ENCODE measurements at places on chromosomes 4 and X.

DNA sequence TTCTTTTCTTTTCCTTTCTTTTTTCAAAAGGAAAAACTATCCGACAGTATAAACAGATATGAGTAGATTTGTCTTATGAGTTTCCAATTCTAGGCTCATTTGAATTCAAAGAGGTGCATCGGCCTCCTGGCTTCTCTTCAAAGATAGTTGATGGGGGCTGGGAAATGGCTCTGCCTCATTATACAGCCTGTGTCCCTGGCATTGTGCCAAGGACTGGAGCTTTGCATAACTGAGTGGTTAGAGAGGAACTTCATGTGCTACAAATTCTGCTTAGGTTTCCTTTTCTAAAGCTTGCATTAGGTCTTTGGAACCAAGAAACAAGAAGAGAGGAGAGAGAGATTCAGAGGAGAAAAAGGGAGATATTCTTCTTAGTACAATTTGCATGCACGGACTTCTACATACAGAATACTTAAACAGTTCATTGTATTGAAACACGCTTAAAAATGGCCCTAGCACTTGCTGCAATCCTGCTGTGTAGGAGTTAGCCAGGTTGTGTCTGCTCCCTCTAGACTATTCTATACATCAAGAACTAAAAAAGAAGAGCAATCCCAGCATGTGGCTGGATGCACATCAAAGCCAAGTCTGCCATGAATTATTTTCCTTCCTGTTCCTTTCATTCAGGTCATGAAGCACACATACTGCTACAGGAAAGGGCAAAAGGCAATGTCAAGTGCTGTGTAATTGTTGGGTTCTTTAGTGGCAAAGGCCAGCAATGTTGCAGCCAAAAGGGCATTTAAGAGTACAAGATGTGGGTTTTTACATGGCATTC is 70.9 kb downstream of the INTS12 start:
- DNase-seq, result no peak

GRCh38 chrX:120614816-120615215 is 10.9 kb downstream of the MCTS1 start:
- no peak for DNase-seq

DNA sequence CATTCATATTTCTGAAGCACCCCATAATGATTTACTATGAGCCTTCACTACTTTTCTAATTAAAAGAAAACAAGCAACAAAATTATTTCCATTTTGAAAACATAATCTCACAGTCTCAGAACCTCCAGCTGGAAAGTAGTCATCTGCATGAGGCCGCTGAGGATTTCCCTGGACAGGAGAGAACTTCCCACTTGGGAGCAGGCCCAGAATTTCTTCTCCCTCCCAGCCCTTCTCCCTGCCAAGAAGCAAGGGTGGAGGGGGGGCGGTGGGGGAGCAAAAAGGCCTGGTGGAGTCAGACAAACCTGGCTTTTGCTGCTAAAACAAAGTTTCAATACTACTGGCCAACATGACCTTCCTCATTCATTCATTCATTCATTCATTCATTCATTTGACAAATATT is 167.3 kb downstream of the PJA1 start:
- DNase-seq, result no peak

GRCh38 chrX:10971759-10972158 is 139.4 kb upstream of the HCCS start:
- DNase-seq, result no peak

- DNase-seq, result no peak
These were observed 29.1 kb downstream of the RIPPLY1 start for GRCh38 chrX:106874075-106874474.

DNA sequence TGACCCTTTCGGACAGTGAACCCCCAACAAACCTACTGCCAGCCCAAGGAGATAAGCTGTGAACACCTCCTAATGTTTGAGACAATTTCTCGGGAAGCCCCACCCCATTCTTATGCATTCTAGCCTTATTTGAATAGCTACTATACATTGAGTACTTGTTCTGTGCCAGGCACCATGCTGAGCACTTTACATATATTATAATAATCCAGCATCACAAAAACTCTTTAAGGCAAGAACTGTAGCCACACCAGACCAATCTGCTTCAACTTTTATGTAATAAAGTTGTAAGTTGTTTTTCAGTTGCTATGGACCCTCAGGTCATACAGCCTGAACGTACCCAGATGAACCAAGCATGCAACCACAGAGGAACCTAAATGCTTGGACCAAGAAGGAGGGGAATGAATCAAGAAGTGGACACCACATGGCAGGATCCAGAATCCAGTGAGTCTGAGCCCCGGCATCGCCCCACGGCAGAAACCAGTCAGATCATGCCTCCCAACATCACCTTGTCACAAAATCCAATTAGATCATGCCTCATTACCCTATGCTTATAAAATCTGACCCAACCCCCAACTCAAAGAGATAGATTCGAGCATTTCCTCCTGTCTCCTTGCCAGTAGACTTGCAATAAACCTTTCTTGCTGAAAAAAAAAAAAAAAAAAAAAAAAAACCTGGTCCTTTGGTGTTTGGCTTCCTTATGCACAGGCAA is 225.0 kb downstream of the QDPR start:
- no peak for DNase-seq

- DNase-seq, result no peak
These were observed 18.0 kb downstream of the ETDC start for GRCh38 chrX:135327299-135327698.

DNA sequence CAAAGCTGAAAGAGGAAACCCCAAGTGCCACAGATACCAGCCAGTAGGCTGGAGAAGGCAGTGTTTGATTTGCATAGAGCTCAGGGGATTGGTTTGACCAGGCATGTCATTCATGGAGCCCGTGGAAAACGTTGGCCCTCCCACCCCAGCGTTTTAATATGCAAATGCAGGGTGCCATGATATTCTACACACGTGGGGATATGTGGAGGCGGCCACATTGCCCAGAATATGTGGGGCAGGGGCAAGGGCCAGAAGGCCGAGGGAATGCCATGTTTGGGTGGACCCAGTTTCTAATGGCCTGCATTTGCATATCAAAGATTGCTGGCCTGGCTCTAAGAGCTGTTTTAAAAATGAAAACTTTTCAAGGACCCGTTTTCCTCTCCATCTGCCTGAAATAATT is 71.1 kb downstream of the MAP9 start:
- DNase-seq, result no peak

- DNase-seq, result no peak
These were observed 841.6 kb downstream of the RAPGEF2 start for GRCh38 chr4:159944477-159944876.

DNA sequence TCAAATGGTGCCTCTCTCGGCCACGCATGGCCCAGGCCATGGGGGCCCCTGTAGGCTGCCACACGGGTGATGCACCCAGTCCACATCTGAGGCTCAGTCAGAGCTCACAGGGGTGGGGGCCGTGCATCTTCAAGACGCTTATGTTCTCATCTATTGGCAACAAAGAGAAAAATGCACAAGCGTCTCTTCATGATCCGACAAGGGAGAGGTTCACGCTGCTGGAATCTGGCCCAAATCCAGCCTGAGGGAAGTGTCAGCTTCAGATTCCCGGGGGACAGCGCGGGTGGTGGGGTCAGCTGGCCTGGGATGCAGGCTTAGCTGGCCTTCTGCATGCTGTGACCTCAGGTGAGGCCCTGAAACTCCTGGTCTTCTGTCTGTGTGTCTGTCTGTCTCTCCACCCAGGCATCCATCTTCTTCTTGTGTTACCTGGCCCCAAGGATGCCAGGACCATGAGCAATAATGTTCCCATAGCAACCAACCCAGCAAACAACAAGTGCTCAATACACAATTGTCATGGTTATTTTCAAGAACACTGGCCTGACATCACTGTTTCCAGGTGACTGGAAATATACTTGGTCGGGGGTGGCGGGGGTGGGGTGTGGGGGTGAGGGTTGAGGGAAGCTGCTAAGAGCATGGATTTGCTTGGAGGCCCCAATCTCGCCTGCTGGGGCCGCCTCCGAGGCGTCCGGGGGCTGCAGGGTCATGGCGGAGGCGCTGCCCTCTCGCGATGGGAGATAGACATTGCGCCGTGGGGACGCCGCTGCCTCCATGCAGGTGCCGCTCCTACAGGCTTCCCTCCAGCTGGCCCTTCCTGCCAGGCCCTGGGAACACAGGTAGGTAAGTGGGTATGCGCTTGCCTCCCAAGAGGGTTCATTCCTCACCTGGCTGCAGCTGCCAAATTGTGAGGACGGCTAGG is 48.3 kb downstream of the ABLIM2 start:
- DNase-seq, result no peak

DNA sequence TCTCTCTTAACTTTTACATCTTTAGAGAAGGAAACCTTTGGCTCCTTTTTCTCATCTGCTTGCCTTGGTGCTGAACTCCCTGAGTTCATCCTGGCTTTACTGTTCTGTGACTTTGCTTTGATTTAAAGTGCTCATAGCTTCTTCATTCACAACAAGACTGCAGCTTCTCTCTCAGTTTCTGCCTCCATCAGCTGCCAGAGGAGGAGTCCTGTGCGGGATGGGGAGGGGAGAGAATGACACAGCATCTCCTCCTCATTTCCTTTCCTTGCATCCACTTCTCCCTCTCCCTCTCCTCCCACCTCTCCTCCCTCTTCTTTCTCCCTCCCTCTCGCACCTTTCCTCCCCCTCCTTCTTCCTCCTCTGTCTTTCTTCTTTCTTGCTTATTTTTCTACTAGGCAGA is 42.0 kb downstream of the CBLL2 start:
- DNase-seq, result no peak

- DNase-seq, result no peak
These were observed 2086.8 kb downstream of the ARAP2 start for GRCh38 chr4:34157547-34157946.

DNA sequence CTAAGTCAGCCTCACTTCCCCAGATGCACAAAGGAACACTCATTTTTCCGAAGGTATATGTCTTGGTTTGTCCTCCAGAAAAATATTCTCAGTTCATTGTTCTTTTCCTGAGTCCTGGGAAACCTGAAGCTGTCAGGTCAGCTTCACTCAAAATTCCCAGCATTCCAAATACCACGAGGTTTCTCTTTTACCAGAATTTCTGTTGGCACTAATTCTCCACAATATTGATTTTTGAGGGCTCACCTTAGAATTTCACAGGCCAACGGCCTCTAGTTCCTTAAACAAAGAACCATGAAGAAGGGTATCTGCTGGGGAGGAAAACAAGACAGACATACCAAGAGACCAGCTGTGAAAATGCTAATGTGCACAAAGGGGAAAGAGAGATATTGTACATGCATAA is 8.0 kb upstream of the MAGEB5 start:
- DNase-seq, result no peak

- no peak for DNase-seq
These were observed 1654.0 kb downstream of the PCDH7 start for GRCh38 chr4:32374206-32374605.

- DNase-seq, result no peak
These were observed 240.5 kb downstream of the CFAP47 start for GRCh38 chrX:36160081-36160480.

GRCh38 chrX:29941287-29941686 is 274.1 kb upstream of the MAGEB2 start:
- no peak for DNase-seq

GRCh38 chr4:38752941-38753806 is 29.6 kb downstream of the TLR10 start:
- DNase-seq, result no peak

DNA sequence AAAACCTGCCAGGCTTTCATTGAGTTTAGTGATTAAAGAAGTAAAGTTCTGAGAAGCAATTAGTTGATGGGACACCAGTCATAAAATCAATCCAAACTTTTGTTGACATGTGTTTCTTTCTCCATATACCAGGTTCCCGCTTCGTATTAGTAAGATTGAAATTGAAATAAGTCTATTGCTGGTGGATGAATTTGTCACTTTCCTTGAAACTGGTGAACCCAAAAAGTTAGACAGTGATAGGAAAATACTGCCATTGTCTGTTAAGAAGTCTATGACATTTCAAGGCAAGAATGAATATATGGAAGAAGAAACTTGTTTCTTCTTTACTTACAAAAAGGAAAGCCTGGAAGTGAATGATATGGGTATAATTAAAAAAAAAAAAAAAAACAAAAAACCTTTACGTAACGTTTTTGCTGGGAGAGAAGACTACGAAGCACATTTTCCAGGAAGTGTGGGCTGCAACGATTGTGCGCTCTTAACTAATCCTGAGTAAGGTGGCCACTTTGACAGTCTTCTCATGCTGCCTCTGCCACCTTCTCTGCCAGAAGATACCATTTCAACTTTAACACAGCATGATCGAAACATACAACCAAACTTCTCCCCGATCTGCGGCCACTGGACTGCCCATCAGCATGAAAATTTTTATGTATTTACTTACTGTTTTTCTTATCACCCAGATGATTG is at the start of gene CD40LG:
CD40LG (plus strand) TSS at position 482 of the 684 bp plus-strand sequence; CDS start at position 573, 91 bp downstream.
- DNase-seq, result peak; percentile 33

DNA sequence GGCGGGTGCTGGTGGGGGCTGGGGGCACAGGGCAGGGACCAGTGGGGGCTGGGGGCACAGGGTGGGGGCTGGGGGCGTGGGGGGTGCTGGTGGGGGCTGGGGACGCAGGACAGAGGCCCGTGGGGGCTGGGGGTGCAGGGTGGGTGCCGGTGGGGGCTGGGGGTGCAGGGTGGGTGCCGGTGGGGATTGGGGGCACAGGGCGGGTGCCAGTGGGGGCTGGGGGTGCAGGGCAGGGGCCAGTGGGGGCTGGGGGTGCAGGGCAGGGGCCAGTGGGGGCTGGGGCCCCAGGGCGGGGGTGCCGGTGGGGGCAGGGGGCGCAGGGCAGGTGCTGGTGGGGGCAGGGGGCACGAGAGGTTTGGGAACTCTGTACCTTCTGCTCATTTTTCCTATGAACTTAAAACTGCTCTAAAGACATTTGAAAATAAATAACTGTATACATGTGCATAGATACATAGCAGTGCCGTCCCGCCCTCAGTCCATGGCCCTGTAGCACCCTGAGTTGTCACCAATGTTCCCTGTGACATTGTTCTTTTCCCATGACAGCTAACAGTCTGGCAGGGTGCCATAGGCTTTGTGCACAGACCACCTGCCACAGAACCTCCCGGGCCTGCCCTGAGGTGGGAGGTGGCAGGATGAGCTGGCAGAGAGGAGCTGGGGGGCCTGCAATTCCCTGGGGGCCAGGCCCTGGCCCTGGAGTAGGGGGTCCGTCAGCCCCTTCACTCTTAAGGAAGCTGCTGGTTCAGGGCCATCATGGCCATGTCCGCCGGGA is 35.6 kb upstream of the ADRA2C start:
- DNase-seq, result no peak

- DNase-seq, result no peak
These were observed 2.8 kb upstream of the FGG start for GRCh38 chr4:154615211-154615610.

- DNase-seq, result no peak
These were observed 15.0 kb downstream of the C4orf33 start for GRCh38 chr4:129110931-129111330.

GRCh38 chr4:123877551-123877950 is 481.0 kb downstream of the SPRY1 start:
- no peak for DNase-seq

DNA sequence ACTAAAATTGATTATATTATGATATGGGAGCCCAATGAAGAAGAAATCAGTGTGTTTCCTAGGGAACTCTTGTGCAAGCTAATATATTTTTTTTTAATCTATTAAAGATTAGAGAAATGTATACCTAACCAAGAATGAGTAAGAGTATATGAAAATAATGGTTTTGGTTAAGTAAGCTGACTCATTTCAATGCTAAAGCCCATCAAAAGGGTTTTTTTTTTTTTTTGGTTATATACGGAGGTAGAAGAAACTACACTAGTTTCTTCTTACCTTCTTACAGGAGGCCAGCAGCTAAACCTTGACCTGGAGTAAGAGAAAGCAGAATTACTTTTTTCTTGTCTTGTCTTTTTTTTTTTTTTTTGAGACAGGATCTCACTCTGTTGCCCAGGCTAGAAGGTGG is 27.5 kb downstream of the RUFY3 start:
- DNase-seq, result no peak
